Activated naive CD8-positive, alpha-beta T cell treated with anti-CD3 and anti-CD28 coated beads, Interleukin-2, amount 50 U/mL, for 16 hours (primary cell): ENCODE measurements at places on chromosomes 12 and 14.

DNA sequence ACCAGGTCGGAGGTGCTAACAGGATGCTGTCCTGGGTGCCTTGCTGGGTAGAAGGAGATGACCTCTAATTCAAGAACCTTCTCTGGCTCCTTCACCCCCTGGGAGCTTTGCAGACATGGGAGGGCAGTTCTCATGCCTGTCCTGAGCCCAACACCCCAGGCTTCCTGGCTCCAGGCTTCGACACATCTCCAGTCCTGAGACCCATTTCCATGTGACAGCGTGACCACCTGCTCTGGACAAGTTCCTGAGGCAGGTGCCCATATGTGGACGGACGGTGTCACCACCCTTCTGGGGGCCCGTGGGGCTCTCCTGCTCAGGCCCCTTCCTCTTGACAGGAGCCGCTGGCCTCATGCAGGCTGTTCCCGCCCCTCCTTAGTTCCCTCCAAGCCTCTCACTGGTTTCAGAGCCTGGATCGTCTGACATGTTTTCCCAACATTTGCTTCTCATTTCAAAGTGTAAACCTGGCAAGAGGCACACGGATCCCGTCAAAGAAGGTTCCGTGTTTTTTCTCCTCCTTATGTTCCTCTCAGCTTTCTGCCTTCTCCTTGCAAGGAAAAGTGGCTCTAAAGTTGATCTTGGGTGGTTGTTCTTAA, 291.9 kb upstream of the RTL1 start:
- DNase-seq = no peak

- DNase-seq = no peak
These were observed 212.0 kb downstream of the ALG10B start for GRCh38 chr12:38528527-38528926.

GRCh38 chr14:62847168-62847567, 198.1 kb downstream of the KCNH5 start:
- no peak for DNase-seq

DNA sequence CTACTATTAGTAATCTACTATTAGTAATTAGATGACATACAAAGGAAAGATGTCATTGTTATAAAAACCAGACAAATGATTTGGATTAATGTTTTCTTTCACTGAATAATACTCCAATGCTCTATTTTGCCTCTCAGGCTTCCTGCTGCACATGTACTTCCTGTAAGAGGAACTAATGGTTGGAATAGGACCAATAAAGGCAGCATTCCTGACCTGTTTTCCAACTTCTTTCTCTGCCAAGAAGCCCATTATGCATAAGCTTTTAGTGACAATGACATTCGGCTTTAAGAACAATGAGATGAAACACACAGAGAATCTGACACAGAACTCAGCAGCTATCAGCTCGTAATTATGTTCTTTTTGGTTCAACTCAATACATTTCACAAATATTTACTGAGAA, 5.2 kb upstream of the C12orf56 start:
- no peak for DNase-seq

DNA sequence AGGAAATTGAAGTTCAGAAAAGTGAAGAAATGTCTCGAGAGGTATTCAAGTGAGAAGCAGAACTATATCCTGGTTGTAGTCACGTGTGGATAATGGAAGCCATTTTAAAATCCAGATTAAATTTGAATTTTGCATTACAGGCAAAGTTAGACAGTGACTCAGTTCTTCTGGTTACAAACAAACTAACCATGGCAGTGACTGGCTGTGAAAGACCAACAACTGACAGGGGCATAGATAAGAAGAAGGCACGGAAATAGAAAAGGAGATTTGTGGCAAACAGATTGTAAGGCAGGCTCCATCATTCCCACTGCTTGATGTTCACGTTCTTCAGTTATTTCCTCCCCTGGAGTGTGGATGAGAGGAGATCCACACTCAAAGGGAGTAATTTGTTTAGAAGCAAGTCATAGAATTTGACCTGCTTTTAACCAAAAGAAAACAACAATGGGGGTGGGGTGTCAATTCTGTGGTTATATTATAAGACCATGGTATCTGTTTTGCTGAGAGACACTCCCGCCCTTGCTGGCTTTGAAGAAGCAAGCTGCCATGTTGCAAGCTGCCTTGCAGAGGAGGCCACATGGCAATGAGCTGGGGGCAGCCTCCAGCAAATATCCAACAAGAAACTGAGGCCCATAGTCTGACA, 795.3 kb downstream of the VRK1 start:
- no peak for DNase-seq

DNA sequence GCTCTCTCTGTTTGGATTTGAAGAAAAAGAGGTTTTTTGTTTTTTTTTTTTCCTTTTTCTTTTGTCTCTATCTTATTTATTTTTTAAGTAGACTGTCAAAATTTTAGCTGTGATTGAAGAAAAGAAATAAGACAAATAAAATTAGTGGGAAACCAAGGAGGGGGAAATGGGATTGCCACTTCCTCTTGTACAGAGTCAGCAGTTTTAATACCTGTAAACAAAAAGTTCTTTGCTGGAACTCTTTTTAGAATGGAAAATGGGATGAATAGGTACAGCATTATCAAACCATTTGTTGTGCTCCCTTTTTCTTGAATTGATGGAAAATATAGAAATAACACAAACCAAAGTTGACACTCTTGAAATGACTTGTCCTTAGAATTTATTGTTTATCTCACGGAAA, 680.7 kb downstream of the DIO2 start:
- DNase-seq = no peak

- DNase-seq = no peak
These were observed 28.8 kb upstream of the LGR5 start for GRCh38 chr12:71410844-71411243.

DNA sequence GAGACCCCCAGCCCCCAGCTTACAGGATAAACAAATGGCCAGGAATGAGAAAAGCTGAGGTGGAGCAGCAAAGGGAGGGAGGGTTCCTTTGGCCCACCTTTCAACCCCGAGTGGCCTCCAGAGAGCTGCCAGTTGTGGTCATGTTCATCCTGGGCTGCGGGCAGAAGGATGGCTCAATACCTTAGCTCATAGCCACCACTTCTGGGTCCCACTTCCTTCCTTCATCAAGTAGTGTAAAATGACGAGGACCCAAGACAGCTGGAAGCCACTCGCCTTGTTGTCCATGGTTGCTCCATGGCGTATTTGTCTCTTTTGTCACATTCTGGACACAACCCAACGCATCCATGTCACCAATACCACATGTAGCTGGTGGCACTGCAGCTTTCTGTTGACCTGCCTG, 24.2 kb downstream of the CRACR2A start:
- DNase-seq = no peak

GRCh38 chr14:101185073-101185835, 281.7 kb upstream of the RTL1 start:
- DNase-seq = no peak

GRCh38 chr12:121798787-121799155, 5.0 kb upstream of the SETD1B start:
- DNase-seq = no peak

- DNase-seq = no peak
These were observed 29.7 kb downstream of the CPNE8 start for GRCh38 chr12:38875586-38876228.

DNA sequence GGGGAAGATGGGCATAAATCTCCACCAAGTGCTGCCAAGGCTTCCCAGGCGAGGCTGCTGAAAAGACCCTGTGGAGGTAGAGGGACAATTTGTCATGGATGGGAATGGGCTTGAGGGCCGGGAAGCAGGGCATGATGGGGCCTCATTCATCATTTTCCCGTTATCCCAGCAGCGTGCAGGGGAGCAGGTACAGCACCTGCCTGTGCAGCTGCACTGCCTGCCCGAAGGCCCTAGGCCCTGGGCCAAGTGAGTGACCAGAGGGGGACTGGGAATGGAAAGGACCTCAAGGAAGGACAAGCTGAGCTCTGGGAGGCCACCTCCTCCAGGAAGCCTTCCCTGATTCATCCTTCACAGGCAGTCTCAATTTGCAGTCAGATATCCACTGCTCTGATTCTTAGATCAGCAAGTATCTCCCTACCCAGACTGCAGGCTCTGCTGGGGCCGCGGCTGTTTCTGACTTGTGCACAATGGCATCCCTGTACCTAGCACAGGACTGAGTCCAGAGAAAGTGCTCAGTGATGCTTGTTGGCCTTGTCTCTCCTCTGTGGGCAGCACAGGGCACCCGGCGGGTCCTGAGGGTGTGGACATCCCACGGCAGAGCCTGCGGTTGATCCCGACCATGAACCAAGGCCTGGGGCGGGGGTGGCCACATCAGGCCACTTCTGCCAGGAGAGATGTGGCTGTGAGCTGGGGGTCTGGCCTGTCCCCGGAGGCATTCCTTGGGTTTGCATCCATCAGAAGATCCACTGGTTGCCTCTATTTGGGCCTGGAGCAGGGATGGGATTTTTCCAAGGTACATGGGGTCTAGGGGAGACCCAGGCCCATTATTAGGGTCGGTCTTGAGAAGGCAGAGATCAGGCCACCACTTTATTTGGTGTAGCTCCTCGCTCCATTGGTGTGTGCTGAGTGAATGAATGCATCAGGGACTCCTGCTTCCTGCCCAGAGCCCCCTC, 167.3 kb upstream of the RTL1 start:
- no peak for DNase-seq

- no peak for DNase-seq
These were observed 58.1 kb upstream of the PRMT8 start for GRCh38 chr12:3432868-3433267.

- no peak for DNase-seq
These were observed 79.2 kb upstream of the RTL1 start for GRCh38 chr14:100982762-100983161.

DNA sequence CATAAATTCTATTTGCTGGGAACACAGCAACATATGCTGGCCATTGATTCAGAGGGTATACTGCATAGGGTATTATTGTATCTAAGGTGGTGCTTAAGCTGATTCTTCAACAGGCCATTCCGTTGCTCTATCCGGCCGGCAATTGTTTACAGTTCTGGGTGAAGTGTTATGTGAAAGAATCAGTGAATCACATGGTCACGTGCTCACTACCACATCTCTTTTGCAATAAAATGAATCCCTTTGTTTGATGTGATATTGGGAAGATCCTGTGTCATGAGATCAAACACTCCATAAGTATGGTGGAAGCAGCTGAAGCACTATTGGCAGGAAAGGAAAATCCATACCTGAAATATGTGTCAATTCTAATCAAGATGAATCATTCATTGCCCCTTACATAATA, 7.6 kb upstream of the USP15 start:
- DNase-seq = no peak

GRCh38 chr12:103053089-103053488, 95.6 kb downstream of the ASCL1 start:
- no peak for DNase-seq

GRCh38 chr14:47919334-47919846, 244.0 kb upstream of the MDGA2 start:
- no peak for DNase-seq

- DNase-seq = no peak
These were observed 2.6 kb downstream of the ARF6 start for GRCh38 chr14:49895480-49895879.

- DNase-seq = no peak
These were observed 140.3 kb downstream of the TMEM30B start for GRCh38 chr14:61140872-61141271.

- no peak for DNase-seq
These were observed 507 bp downstream of the AQP5 start for GRCh38 chr12:49961993-49962764.

DNA sequence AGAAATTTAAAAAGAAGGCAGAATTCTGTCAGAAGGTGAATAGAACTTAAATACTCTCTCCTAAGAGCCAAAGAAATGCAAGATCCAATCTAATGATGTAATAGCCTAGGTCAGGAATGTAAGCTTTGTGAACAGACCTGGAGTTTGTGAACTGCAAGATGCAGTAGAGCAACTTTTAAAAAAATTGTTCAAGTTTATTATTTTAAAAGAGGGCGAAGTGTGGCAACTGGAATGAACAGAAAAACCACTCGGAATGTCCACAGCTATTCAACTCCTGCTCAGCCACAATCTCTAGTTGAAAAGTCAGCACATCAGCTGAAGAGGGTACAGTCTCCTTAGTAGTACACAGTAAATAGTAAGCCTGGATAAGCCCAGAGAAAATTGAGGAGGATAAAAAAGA, 228.8 kb downstream of the PPFIA2 start:
- DNase-seq = no peak

GRCh38 chr12:53381731-53382630, 2.0 kb downstream of the SP1 start:
- no peak for DNase-seq
